Stimulated activated CD4-positive, alpha-beta T cell treated with anti-CD3 and anti-CD28 coated beads, Interleukin-15, amount 100 ng/mL, for 48 hours (primary cell): ENCODE measurements at places on chromosomes 1 and 21.

- DNase-seq: no peak
Measured at GRCh38 chr1:55579332-55580001, 364.3 kb upstream of the USP24 start.

DNA sequence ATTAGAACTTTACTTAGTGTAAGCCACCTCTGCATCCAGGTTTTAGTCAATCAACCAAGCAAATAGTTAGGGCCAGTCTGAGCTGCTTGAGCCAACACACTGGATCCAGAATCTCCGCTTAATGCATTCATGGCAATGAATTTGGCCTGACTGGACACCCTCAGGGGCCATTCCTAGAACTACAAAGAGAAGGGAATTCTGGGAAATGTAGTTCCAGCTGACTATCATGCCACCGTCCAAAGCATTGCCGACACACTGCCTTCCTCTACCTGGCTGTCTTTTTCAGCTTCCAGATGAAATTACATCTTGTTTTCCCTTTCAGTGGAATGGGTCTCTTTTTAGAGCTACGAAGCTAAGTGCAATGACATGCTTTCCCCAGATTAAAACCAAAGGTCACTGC lies 163.0 kb upstream of the IGSF21 start:
- no peak for DNase-seq

- DNase-seq: no peak
Measured at GRCh38 chr1:184422490-184423233, 35.8 kb downstream of the C1orf21 start.

DNA sequence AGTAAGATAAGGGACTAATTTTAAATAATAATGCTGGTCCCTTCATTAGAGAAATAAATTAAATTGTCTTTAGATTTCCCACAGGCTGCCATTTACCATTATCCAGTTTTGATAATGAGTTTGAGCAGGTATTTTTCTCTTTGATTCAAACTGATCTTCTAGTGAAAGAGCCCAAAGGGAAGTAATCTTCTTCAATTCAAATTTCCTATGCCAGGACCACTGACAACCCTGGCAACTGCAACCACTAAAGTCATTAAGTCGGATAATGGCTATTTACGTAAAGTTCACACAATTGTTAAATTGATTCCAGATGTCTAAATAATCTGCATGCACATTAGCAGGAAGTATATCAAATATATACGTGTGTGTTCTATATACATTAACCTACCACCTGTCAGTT lies 399.3 kb downstream of the PTPRC start:
- no peak for DNase-seq

DNA sequence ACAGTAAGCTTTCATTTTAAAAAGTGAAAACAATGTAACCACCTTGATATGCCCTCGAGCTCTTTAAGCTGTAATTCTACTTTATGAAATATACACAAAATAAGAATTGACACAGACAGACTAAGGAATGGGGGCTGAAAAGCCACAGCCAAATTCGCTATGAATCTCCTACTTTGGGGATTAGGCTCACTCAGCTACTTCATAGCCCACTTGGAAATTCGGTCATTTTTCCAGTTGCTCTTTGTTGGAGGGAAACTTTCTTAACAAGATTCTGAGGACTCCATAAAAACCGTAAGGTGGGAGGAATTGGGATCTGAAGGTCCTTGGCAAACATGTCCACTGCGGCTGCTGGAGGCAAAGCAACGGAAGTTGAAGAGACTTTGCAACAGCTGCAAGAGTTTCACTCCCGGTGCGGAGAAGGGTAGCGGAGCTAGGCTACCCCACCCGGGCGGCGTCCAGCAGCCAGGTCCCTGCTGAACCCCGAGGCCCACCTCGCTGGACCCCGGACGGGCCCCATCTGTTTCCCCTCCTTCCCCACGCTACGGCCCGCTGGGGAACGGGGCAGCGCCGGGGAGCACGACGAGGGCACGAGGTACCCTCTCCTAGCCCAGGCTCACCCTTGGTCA lies 634 bp downstream of the MYCBP start:
- DNase-seq: no peak

DNA sequence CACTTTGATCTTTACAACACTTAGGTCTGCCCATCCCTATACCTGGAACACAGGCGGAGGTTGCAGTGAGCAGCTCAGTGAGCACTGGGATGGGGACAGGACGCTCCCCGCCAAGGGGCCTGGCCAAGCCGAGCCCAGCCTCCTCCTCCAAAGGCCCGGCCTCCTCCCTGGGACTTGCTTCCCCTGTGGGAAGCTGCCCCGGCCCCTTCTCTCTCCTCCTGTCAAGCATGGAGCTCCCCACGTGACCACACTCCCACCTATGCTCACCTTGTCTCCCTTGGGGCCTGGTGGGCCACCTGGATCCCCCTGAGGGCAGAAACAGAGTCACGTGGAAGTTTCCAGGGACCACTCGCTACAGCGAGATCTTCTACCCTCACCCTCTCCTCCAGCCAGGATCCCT lies 12.9 kb downstream of the COL16A1 start:
- DNase-seq: no peak
